ENCODE measurements at places on chromosomes 3 and 15.

DNA sequence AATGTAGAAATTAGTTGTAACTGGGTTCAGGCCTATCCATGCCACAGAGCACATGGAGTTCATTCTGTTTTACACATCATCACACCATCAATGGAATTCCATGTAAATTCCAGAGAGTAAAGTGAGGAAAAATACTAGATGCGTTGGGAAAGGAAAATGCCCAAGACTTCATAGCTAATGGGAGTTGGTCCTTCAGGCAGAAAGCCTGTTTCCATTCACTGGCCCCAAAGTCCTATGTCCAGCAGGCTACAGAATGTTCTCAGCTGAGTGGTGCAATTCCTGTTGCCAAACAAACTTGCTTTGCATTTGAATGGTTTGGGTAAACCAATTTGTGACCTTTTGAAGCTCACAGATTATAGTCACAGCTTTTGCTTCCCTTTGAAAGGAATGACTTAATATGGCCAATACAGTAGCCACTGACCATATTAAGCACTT lies 164.6 kb upstream of the PFN2 start:
- no peak for DNase-seq

GRCh38 chr3:153038779-153039178 lies 123.2 kb upstream of the RAP2B start:
- DNase-seq = no peak

DNA sequence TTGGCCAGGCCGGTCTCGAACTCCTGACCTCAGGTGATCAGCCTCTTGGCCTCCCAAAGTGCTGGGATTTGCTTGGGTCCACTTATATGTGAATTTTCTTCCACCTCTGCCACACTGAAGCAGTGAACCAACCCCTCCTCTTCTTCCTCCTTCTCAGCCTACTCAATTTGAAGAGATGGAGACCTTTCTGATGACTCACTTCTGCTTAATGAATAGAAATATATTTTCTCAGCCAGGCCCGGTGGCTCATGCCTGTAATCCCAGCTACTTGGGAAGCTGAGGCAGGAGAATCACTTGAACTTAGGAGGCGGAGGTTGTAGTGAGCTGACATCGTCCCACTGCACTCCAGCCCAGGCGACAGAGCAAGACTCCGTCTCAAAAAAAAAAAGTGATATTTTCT lies 46.8 kb upstream of the GATM start:
- no peak for DNase-seq

DNA sequence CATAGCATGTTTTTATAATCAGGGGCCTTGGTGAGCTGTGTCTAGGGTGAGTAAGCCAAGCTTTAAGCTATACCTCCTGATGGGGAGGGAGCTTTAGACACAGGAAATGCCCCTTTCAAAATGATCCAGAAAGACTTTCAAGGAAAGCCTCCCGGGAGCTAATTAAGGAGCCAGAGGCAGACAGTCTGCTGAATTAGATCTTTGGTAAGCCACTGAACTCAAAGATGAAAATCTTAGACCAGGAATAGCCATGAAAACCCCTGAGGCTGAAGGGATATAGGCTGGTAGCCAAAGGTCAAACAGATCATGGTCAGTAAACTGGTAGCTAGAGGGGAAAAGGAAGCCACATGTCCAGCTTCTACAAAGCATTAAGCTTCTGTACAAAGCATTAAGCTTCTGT lies 42.7 kb upstream of the GAP43 start:
- DNase-seq = no peak

DNA sequence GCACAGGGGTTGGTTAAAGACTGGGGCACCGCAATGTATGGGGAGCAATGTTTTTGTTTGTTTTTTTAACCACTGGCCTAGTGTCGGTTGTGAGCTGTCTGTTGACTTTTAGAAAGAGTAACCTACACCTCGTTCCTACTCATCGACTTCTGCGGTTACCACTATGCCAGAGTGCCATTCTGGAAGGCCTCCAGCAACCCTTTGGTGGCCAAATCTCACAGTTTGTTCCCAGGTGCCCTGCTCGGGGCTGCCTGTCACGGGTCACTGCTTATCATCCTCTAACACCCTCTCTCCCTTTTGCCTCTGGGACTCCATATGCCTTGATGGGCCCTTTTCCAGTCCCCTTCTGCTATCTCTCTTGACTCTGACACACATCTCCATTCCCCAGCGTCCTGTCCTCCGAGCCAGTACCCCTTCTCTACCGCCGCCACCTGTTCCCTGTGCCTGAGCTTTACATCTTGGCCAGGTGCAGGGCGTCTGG lies 290.4 kb upstream of the C2CD4B start:
- no peak for DNase-seq

DNA sequence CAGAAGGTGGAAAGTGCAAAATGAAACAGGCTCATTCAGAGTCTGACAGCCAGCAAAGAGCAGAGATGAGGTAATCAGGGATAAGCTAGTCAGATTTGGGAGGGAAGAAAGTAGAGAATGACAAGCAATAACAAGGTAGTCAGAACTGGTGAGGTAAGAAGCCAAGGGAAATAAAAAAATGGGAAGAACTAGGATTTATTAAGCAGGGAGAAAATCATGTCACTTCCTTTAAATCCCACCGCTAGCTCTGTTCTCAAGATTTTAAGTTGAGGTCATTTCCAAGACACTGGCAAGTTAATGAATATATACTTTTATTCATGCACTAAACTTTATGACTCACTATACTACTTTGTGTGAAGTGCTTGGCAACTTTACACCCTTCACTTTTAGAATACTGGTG lies 1106.8 kb downstream of the IGSF11 start:
- no peak for DNase-seq

- DNase-seq = no peak
Observed at GRCh38 chr3:128723477-128723876, 2.5 kb upstream of the RAB7A start.

DNA sequence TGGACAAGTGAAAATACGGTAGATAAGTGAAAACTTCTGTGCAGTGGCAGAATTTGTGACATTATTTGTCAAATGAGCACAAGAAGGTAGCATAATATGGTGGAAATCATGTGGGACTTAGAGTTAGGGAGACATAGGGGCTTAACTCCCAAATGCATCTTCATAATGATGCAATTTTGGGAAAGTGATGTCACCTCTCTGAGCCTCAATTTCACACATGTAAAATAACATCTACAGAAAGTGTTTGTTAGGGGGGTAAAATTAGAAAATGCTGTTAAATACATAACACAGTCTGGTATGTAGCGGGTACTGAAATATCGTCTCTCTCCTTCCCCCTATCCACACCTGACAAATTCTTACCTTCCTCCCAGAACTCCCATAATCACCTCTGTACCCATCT lies 52.9 kb upstream of the CAPN7 start:
- DNase-seq = no peak
